ENCODE measurements at places on chromosomes 5 and 9.

GRCh38 chr9:6330958-6331634 lies 2.9 kb downstream of the TPD52L3 start:
- no peak for DNase-seq

DNA sequence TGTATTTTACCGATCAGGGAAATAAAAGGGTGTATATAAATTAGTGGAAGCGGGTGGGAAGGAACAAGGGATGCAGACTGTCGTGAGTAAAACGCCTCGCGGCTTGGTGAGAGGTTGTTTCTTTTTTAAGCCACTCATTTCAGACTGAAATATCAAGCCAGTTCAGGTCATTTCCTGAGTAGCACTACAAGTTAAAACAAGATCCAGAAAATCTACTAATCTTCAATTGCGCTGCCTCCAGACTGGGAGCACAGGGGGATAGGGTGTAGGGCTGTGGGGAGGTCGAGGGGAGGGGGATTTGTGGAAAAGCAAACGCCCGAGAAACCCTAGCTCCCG lies 140.8 kb downstream of the TSSK1B start:
- DNase-seq, result no peak

GRCh38 chr9:97573482-97574073 lies 59.6 kb downstream of the TSTD2 start:
- DNase-seq, result no peak

- DNase-seq, result no peak
Measured at GRCh38 chr5:20000416-20000815, 12.4 kb upstream of the CDH18 start.

DNA sequence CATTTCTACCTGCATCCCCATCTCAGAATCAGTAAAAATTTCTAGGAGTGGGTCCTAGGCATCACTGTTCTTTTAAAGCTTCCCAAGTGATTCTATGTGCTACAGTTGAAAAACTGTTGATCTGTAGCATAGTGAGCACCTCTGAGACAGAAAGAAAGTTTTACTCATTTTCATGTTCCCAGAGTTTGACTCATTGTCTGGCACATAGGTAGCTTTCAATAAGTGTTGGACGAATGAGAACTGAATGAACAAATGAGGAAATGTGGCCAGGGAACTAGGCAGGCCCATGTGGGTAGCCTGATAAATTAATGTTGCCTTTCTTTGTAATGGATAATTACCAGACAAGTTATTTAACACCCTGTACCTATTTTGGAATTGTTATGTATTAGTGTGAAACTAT lies 33.8 kb downstream of the RNF180 start:
- no peak for DNase-seq

- no peak for DNase-seq
Measured at GRCh38 chr5:24816206-24816605, 171.4 kb upstream of the CDH10 start.

DNA sequence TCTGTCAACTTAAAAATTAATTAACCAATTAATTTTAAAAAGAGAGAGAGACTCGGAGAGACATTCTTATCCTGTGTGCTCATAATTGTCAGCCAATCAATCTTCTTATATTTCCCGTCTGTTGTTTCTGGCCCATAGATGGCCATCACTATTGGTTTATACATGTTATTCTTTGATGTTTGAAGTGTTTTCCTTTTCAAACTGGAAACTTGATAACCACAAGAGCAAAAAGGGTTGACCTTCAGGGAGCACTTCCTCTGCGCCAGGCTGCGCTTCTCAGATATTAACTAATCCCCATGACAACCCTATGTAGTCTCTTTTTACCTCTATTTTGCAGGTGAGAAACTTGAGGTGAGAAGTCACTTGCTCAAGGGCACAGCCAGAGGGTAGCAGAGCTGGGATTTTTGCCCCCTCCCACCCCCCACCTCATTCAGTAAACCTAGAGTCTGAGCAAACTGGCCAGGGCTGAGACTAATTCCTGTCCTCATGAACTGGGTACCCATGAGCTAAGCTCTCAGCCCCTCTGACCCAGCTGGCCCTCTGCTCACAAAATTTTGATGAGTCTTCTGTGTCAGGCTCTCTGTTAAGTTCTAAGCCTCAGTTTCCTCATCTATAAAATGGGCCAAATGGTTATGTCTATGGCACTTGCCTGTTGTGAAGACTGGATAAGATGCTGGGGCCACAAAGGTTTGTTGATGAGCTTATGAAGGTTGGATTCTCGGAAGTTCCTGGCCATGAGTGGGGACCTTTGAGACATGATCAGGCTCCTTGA lies 86.0 kb upstream of the SH3PXD2B start:
- no peak for DNase-seq

DNA sequence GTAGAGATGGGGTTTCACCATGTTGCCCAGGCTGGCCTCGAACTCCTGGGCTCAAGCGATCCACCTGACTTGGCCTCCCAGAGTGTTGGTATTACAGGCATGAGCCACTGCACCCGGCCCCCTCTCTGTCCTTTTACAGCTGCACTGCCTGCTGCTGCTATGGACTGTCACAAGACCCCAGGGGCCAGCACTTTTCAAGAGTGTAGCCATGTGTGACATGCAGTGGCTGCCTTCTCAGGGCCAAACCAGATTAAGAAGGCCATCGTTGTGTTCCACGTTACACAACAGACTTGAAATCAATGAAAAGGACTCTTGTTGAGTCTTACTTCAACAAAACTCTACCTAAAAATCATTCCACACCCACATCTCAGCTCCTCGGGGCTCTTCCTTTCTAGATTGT lies 78.9 kb upstream of the ICE1 start:
- DNase-seq, result no peak

DNA sequence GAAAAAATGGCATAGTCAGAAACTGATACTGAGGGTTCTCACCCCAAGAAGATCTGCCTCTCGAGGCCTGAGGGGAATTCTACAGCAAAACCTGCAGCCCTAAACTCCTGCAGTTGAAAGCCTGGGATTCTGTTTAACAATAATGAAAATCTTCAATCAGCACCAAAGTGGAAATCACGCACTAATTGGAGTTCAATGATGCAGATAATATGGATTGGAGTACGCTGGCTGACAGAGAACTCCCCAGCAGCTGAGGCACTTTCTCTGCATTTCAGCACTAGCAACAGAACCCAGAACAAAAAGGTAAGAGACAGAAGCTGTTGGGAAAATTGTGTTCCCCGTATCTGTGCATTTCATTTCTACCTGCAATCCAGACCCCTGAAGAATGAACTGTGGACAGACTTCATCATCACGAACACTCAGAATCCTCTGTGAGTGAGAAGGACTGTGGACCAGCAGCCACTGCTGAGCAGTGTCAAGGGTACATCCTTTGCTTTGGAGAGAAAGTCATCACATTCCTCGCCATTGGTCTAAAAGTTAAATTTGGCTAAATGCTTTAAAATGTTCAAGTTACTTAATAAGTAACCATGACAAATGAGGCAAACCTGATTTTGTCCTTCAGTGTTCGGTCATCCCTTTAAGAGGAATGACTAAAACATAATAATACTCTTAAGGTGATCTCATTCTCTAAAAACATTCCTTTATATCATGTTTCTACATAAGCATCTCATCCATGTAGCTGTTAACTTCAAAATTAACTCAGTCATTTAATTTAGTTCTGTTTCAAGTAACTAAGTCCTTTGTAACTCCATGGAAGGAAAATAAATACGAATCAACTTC lies 126.1 kb downstream of the GAS1 start:
- no peak for DNase-seq

DNA sequence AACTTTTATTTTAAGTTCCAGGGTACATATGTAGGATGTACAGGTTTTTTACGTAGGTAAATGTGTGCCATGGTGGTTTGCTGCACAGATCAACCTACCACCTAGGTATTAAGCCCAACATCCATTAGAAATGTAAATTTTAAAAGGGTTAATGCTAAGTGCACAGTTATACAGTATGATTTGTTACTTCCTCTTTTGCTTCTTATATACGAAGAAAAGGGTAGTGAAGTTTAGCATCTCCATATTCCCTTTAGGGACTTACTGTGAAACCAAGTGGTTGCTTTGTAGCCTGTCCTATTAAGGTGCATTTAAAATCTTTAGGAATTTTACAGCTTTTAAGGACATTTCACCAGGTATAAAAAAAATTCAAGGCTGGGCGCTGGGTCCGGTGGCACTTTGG lies 46.4 kb downstream of the RBM27 start:
- DNase-seq, result no peak

- no peak for DNase-seq
Measured at GRCh38 chr9:122346478-122347347, 24.1 kb upstream of the PTGS1 start.

DNA sequence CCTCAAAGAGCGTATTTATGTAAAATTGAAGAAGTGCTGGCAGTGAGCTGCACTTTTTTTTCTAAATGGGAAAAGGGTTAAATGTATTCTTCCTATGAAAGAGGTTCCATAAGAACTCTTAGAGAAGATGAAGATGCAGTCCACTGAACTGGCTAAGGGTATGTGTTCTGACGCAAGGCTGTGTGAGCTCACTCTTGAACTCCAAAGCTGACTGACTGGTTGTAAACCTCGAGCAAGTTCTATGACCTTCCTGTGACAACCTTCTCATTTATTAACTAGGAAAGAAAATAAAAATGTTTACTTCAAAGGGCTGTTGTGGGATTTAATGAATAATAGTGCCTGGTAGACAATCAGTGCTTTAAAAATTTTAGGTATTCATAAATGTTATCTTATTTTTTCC lies 46.7 kb downstream of the POC5 start:
- no peak for DNase-seq

GRCh38 chr5:79955356-79955895 lies 35.6 kb downstream of the MTX3 start:
- DNase-seq, result no peak

- no peak for DNase-seq
Measured at GRCh38 chr5:949815-950560, 57.3 kb downstream of the TRIP13 start.

GRCh38 chr9:130766021-130766926 lies 68.8 kb upstream of the ABL1 start:
- DNase-seq, result no peak

DNA sequence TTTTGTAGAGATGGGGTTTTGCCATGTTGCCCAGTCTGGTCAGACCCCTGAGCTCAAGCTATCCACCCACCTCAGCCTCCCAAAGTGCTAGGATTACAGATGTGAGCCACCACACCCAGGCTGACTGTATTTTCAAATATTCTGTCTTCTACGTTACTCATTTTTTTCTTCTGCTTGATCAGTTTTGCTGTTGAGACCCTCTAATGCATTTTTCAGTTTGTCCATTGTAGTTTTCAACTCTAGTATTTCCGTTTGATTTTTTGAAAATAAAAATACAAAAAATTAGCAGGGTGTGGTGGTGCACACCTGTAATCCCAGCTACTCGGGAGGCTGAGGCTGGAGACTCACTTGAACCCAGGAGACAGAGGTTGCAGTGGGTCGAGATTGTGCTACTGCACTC lies 10.5 kb upstream of the LRRC70 start:
- DNase-seq, result no peak

GRCh38 chr9:35728041-35728971 lies 3.7 kb downstream of the TLN1 start:
- no peak for DNase-seq

DNA sequence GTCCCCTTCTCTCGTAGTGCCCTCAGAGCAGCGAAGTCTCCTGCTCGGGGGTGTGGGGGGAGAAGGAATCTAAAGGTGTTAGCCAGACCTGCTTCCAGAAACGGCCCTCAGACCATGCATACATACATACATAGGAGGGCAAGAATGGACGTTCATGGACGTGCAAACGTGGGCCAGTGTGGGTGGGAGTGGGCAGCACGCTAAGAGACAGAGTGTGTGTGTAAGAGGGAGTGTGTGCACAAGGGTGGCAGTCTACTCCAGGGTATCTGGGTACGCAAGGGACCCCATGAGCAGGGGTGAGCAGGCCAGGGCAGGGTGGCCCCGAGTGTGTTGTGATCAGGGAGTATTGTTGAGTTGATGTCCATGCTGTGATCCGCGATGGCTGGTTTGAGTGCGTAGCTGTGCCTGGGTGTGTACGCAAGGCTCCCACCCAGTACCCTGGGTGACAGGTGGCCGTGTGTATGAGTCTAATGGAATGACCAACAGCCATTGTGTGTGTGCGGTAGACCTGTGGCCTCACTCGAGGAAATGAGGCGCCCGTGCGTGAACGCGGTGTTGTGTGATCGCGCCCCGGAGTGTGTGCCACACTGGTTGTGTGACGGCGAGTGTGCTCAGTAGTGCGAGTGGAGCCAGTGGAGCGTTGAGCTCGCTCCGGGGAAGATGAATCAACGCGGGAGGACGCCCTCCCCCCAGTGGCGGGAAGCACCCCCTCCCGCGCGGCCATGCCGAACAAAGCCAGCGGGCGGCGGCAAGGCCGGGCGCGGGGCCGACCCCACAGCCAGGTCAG lies 826 bp downstream of the GPRIN1 start:
- DNase-seq, result no peak

- no peak for DNase-seq
Measured at GRCh38 chr5:95825495-95825894, 3.0 kb upstream of the GLRX start.

DNA sequence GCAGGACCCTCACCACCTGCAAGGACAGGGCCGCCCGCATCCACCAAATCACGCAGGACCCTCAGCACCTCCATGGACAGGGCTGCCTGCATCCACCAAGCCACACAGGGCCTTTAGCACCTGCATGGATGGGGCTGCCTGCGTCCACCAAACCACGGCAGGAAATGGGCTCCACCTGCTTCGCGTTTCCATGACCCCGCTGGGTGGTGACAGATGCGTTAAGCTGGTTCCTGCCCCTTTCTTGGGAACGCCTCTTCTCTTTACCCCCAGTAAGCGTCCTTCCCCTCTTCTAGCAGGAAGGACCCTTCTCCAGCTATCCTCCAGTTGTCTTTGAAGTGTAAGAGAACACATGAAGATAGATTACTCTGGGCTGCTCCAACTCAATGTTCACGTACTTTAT lies 13.5 kb downstream of the FBP1 start:
- DNase-seq, result no peak

DNA sequence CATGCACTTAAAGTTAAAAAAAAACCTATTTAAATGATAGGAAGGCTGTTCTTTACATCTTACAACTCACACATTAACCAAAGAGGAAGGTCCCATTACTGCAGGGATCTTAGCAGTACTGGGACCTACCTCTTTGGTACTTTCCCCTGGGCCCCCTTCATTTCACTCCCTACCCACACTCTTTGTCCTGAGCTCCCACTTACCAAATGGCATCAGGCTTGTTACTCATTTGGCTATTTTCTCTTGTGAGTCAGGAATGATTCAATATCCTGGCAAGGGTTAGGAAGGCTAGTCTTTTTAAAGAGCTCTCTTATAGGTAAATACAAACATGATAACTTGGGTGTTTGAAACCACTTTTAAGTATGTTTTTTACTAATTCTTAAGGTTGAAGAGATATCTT lies 117.4 kb upstream of the ELL2 start:
- DNase-seq, result no peak

GRCh38 chr9:87327575-87328125 lies 170.0 kb upstream of the DAPK1 start:
- DNase-seq, result no peak
